ENCODE measurements at places on chromosomes 1 and 21.

GRCh38 chr1:183263886-183264602 is 78.0 kb downstream of the LAMC2 start:
- no peak for DNase-seq

DNA sequence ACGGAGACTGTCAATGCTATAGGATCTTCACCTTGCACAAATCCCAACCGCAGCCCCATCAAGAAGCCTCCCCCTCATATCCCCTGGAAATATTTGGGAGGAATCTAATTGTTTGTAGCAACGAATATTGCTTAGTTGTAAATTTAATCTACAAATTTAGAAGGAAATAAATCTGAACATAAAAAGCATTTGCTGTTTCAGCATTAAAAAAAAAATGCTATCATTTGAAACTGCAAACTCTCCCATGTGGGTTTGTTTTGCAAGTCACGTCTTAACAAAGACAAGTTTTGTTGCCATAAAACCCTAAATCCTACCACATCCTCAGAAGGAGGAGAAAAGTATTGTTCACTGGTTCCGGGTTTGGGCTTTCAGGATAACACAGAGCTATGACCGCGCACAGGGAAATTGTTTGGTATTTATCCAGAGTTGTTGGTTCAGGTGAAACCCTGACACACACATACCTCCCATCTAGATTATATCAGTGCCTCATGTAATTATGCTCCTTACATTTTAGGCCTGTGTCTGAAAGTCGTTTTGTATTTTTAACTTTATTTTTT is 279.6 kb downstream of the TM2D1 start:
- DNase-seq, result no peak

DNA sequence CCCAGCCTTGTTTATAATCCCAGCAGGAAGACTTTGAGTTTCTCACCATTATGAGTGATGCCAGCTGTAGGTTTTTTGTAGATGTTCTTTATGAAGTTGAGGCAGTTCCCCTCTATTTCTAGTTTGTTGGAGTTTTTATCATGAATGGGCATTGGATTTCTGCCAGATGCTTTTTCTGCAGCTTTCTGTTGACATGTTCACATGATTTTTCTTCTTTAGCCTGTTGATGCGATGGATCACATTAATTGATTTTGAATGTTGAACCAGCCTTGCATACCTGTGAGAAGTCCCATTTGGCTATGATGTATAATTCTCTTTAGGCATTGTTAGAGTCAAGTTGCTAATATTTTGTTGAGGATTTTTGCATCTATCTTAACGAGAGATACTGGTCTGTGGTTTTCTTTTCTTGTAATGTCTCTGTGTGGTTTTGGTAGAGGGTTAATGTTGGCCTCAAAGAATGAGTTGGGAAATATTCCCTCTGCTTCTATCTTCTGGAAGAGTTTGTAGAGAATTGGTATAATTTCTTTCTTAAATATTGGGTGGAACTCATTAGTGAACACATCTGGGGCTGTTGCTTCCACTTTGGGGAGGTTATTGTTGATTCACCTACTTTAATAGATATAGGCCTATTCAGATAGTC is 33.2 kb downstream of the ZBTB40 start:
- DNase-seq, result no peak

GRCh38 chr21:37908691-37909090 is 7.6 kb downstream of the KCNJ6 start:
- no peak for DNase-seq

GRCh38 chr1:46506470-46507219 is 17.0 kb downstream of the DMBX1 start:
- DNase-seq, result no peak

Data from ELF-1 (cell line).